ENCODE measurements at places on chromosomes 2 and 18. TPM values are rescaled to one million over a fixed set of nuclear protein-coding genes. Genes with fewer than 3 reads are reported as not detected.

GRCh38 chr2:113167115-113167932, 6.4 kb upstream of the PSD4 start:
- no peak for DNase-seq

Gene MROH2A
- total RNA-seq, result not detected

DNA sequence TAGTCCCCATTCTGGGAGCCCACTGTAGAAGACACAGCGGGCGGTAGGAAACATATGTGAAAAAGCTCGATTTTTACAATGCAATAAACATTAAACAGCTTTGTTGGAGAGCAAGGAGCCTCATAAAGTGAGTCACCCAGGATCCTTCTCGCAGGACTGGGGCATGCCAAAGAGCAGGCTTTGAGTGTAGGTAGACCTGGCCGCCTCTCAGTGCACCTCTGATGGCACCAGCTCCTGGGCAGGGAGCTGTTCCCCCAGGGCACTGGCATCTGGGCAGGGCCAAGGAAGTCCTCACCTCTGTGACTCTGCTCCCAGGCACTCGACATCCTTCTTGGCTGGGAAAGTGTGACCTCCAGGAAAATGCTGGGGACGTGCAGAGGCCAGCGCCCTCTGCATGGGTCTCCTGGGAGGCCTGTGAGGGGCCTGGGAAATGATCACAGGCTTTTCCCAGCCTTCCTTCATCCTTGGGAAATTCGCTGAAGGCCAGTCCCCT, 94.2 kb downstream of the POLR1A start:
- DNase-seq, result no peak

GRCh38 chr18:22141211-22141610, 28.2 kb upstream of the GATA6 start:
- no peak for DNase-seq

Gene SAG
- total RNA-seq, result 0.11 TPM
